Left ventricle myocardium inferior (tissue), 1 donor: ENCODE measurements at places on chromosomes 16 and 17.

DNA sequence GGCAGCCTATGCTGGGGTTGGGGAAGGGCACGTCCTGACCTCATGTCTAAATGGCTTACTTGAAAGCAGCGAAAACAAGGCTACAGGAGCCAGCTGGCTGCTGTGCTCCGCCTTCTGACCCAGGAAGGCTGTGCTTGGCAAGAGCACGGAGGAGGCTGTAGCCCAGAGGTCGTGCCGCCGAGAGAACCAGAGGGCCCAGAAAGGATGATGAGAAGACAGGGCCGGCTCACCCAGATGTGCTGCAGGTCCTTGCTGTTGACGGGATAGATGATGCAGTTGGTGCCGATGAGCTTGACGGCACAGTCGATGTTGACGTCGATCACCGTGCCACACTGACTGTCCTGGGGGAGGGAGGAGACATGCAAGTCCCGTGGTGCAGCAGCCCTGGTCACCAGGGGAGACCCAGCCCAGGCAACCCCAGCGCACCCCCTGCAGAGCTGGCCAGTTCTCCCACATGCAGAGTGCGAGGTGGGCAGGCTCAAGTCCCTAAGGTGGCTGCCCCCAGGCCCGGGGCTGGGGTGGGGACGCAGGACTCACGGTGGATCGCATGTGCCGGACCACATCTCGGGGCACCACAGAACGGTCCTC lies 20.7 kb downstream of the SPHK1 start:
- DNase-seq = peak; percentile 64

- DNase-seq = no peak
Observed at GRCh38 chr17:48608494-48608834, 2.4 kb downstream of the HOXB7 start.

DNA sequence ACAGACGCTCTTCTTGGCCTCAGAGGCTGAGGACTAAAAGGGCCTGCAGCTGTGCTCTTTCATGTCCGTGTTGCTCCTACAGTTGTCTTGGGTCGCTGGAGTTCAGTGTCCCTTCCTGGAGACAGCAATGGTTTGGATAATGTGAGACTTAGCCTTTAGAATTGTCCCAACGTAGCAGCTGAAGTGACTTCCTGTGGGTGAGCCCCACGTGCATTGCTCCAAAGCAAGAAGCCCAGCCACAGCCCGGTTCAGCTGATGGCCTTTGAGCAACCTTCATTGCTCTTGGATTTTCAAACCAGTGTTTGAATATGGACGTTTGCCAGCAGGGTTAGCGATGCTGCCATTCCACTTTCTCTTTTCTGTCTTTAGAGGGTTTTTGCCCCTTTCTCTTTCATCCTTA lies 19.7 kb downstream of the TMEM11 start:
- no peak for DNase-seq

GRCh38 chr16:83932955-83933673 lies 19.9 kb upstream of the OSGIN1 start:
- no peak for DNase-seq

GRCh38 chr17:43753493-43754129 lies 5.0 kb downstream of the SOST start:
- DNase-seq = no peak

DNA sequence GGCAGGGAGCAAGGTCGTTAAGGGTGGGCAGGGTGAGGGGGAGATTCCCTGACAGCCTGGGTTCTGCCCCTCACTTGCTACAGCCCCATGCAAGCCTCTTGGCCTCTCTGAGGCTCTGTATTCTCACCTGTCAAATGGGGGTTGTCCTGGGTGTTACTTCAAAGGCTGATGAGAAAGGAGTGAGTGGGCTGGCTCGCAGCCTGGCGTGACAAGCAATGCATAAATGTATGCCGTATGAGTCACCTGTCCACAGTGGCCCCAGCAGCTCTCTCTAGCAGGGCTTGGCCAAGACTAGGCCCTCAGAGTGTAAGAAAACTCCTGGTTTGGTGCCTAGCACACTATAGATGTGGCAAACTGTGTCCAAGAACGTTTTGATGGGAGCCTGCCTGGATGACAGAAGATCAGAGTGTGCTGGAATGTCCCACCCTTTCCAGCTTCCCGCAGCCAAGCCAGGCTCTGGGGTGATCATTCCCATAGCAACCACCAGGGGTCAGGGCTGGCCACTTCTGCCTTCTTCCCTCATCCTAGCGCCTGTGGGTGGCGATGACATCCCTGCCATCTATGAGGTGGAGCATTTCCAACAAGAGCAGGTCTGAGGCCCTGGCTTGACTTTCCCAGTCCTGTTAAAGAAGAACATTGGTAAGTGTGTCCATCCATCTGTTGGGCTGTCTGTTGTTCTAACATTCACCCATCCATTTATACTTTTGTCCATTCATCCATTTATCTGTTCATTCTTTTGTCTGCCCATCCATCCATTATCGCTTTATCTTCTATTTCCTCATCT lies 37.2 kb upstream of the ADGRG1 start:
- DNase-seq = peak; percentile 68

DNA sequence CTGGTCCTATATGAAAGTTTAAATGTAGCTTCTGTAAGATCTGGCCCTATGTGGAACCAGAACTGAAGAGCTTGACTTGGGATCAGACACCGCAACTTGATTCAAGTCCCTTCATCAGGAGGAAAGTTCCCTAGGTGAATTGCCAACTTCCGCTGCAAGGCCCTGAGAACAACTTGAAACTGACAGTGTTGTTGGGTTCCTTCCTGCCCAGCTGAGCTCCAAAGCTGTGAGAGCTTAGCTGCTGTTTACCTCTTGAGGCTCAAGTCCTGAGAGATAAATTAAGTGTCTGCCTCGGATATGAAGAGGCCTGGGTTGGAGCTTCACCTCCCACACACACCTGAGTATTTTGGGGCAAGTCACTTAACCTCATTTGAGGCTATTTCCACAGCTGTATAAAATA lies 44.7 kb downstream of the REXO5 start:
- DNase-seq = no peak

DNA sequence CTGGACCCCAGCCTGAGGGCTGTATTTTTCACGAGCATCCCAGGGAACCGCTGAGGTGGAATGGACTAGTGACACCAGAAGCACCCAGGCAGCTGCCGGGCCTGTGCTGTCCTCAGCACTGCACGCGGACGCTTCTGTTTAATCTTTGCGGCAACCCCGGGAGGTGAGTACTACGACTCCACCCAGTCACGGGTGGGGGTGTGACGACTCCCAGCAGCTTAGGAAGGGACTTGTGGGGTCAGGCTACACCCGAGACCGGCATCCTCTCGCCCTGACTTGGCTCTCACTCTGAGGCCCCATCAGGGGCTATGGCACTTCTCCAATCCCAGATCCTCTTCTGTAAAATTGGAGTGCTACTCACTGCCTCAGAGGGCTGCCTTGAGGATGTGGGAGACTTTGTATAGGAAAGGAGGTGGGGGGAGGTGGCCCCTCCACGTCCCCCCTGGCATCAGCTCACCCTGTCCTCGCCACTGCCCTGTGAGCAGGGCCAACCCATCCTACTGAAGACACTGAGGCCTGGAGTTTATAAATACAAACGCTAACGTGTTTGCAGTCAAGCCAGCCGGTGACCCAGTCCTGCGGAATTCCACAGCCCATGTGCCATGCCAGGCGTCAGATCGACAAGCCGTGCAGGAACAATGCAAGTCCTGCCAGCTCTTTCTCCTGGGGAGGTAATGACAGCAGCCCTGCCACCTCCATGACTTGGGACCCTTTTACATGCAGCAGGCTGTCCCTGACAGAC lies 44.4 kb downstream of the PPL start:
- DNase-seq = peak; percentile 65

GRCh38 chr16:50071075-50071671 lies 5.4 kb downstream of the HEATR3 start:
- DNase-seq = no peak
